ENCODE measurements at places on chromosomes 1 and 21. TPM values are rescaled to one million over a fixed set of nuclear protein-coding genes. Genes with fewer than 3 reads are reported as not detected.

DNA sequence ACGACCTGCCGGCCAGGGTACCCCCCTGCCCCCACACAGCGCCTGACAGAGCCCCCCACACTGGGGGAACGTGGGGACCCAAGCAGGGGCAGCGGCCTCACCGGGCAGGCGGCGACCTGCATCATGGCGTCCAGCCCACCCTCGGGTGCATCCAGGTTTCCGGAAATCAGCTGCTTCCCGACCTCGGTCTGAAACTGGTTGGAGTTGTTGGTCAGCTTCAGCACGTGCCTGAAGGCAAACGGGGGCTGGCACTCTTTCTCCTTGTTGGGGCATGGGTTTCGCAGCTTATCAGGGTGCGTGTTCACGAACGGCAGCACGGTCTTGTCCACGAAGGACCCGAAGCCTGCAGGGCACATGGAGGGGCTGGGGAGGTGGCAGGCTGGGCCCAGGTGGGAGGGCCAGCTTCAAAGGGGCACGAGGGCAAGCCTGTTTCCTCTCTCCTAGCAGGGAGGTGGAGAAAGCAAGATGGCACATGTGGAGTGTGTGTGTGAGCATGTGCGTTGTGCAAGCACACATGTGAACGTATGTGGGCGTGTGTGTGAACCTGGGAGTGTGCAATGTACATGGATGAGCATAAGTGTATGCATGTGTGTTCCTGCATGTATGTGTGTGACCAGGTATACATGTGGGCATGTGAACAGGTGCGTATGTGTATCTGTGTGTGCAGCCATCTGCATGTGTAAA lies 19.2 kb downstream of the ITGB2 start:
- H3K4me1 ChIP-seq, result no peaks in the 10 kb centered on the region
- no peak overlapping the region for H3K4me3 ChIP-seq
- H3K27ac ChIP-seq, result no peak overlapping the region
- peaks cover 46% of the 10 kb centered on the region for H3K27me3 ChIP-seq
- H3K36me3 ChIP-seq, result no peaks in the 10 kb centered on the region
- no peak for DNase-seq

- H3K27ac ChIP-seq, result no peak overlapping the region
Observed at GRCh38 chr1:71339238-71339637, 258.4 kb upstream of the ZRANB2 start.

DNA sequence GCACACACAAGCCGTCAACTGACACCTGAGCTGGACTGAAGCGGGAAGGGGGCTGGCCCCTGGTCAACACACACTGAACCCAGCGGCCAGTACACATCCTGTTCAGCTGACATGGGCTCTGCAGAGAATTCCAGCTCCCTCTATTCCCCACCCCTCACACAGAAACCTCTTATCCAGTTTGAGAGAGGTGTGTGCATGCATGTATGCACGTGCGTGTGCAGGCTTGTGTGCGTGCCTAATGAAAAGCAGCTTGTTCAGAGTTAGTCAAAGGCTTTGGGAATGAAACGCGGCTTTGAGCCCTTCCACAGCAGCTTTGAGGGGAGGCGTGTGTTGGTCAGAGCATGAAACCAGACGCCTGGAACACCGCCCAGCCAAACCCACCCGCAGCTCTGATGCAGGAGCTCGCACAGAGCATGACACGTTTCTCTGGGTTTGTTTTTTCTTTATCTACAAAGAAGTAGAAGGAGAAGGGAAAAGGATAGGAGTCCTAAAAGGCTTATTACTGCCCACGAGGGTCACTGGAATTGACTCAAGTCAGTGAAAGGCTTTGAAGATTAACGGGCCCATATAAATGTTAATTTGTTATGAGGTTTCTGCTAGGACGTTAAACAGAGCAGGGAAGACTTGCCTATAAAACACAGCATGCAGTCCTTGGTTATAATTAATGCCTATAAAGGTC lies 184.2 kb downstream of the ETS2 start:
- no peaks in the 10 kb centered on the region for H3K27me3 ChIP-seq
- H3K36me3 ChIP-seq, result no peaks in the 10 kb centered on the region
- H3K4me3 ChIP-seq, result no peak overlapping the region
- peak overlapping the region; percentile 68 for H3K27ac ChIP-seq
- H3K4me1 ChIP-seq, result peaks cover 61% of the 10 kb centered on the region

DNA sequence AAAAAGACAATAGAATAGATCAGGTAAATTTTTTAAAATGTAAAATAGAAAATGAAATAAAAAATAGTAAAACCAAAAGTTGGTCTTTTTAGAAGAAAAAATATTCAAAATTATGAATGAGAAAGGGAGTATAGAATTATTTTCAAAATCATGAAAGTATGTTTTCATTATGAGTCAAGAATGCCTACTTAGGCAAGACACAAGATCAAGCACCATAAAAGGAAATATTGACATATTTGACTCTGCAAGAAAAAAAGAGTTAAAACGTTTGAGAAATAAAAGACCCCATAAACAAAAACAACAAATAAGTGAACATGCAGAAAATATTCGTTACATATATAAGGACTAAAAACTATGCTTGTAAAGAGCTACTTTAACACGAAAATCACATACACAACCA lies 4.8 kb upstream of the COX20 start:
- no peak for DNase-seq
- no peaks in the 10 kb centered on the region for H3K36me3 ChIP-seq
- H3K27me3 ChIP-seq, result no peaks in the 10 kb centered on the region
- no peaks in the 10 kb centered on the region for H3K4me1 ChIP-seq
- no peak overlapping the region for H3K4me3 ChIP-seq

- DNase-seq, result no peak
- H3K4me3 ChIP-seq, result no peak overlapping the region
- H3K27me3 ChIP-seq, result peaks cover 2% of the 10 kb centered on the region
- no peaks in the 10 kb centered on the region for H3K4me1 ChIP-seq
- H3K27ac ChIP-seq, result no peak overlapping the region
- no peaks in the 10 kb centered on the region for H3K36me3 ChIP-seq
Observed at GRCh38 chr1:14613926-14614325, 15.4 kb downstream of the KAZN start.

DNA sequence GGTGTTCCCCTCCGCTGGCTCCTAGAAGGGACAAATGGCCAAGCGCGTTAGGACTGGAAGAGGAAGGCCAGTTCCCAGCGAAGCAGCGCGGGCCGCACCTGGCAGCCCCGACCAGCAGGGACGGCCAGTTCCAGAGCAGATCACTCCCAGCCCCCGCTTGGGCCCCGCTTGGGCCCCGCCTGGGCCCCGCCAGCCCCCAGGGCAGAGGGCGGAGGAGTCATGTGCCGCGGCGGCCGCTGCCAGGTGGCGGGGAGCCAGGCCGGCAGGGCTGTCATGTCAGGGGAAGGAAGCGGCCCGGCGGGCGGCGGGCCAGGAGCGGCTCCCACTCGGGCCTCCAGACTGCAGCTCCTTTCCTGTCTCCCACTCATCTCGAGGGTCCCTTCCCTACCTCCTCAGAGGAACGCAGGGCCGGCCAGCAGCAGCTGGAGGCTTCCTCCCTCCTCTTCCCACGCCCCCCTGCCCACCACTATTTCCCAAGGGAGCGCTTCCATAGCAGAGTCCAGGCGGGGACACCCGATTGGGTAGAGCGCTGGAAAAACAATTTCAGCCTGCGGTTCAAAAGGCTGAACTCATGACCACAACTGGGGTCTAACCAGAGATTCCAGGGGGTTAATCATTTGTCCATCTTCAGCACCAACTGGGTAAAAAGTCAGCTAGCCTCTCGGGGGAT lies 16.5 kb downstream of the ZNF697 start:
- peaks cover 2% of the 10 kb centered on the region for H3K36me3 ChIP-seq
- H3K27ac ChIP-seq, result no peak overlapping the region
- no peak overlapping the region for H3K4me3 ChIP-seq
- H3K4me1 ChIP-seq, result peaks cover 18% of the 10 kb centered on the region

DNA sequence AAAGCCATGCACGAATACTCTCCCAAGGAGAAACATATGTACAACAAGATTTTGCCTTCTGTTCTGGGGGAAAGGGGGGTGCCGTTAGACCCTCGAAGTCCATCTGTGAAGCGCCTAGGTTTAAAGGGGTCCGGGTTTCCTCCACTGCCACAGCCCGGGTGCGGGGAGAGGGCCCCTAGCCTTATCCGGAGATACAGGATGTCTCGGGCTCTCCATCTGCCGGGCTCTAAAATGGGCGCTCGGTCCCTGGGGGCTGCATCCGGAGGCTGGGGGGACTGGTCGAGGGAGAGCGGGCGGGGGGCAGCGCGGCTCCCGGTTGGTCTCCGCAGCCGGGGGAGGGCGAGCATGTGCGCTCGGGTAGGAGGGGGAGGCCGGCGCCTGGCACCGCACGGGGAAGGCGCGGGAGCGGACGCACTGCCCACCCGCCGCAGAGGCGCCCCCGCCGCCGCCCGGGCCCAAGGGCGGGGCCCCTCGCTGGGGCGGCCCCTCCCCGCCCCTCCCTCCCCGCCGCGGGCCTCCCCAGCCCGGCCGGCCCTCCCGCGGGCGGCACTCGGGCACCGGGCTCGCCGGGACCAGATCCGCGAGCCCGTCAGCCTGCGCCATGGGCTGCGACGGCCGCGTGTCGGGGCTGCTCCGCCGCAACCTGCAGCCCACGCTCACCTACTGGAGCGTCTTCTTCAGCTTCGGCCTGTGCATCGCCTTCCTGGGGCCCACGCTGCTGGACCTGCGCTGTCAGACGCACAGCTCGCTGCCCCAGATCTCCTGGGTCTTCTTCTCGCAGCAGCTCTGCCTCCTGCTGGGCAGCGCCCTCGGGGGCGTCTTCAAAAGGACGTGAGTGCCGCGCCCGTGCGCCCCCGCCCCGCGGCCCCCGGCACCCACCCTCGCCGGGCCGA lies 63.1 kb downstream of the ELK4 start:
- no peaks in the 10 kb centered on the region for H3K4me1 ChIP-seq
- no peaks in the 10 kb centered on the region for H3K36me3 ChIP-seq
- DNase-seq, result no peak
- H3K27me3 ChIP-seq, result peaks cover 55% of the 10 kb centered on the region
- no peak overlapping the region for H3K4me3 ChIP-seq
- H3K27ac ChIP-seq, result no peak overlapping the region

DNA sequence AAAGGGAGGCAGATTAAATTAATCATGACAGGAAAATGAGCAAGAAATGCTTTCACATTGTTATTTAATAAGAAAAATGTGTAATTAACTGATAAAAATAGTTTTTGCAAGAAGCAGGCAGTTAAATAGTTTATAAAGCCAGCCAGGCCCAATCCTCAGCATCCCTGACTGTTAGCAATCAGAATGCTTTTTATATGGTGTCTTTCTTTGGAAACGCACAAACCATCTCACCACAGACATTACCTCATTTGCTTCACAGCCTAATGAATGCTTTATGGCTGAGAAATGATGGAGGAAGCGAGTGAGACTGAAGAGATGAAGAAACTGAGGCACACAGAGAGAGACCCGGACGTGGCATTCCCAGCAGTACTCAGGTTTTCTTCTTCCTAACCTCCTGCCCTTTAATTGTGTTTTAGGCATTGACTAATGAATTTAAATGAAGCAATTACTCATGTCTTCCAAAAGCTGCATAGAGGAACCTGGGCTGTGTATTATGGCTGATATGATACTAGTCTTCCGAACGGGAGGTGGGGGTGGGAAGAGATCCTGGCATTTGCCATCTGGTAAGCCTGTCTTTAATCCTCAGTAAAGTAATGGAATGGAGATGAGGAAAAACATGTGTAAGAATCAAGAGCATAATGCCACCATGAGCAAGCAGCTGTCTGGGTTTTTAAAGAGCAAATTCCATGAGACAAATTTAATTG lies 116.1 kb upstream of the LMO4 start:
- H3K27me3 ChIP-seq, result no peaks in the 10 kb centered on the region
- DNase-seq, result no peak
- no peak overlapping the region for H3K27ac ChIP-seq
- H3K4me1 ChIP-seq, result no peaks in the 10 kb centered on the region

DNA sequence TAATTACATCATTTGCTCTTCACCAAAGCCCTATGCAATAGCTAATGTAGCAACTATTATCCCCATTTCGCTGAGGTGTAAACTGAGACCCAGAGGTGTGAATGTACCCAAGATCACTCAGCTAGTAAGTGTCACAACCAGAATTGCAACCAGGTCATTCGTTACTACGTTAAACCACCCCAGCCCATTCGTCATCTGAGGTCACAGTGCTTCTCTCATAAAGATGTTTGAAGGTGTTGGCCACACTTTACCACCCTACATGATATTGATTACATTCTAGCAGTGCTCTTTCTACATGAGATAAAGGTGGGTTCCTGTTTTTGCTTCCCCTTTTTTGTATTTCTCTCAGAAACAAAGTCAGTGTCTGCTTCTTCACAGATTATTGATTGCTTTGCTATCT lies 195.3 kb downstream of the ZBTB18 start:
- H3K27me3 ChIP-seq, result no peaks in the 10 kb centered on the region
- no peak overlapping the region for H3K4me3 ChIP-seq
- H3K4me1 ChIP-seq, result no peaks in the 10 kb centered on the region
- DNase-seq, result no peak
- no peaks in the 10 kb centered on the region for H3K36me3 ChIP-seq
- H3K27ac ChIP-seq, result no peak overlapping the region

DNA sequence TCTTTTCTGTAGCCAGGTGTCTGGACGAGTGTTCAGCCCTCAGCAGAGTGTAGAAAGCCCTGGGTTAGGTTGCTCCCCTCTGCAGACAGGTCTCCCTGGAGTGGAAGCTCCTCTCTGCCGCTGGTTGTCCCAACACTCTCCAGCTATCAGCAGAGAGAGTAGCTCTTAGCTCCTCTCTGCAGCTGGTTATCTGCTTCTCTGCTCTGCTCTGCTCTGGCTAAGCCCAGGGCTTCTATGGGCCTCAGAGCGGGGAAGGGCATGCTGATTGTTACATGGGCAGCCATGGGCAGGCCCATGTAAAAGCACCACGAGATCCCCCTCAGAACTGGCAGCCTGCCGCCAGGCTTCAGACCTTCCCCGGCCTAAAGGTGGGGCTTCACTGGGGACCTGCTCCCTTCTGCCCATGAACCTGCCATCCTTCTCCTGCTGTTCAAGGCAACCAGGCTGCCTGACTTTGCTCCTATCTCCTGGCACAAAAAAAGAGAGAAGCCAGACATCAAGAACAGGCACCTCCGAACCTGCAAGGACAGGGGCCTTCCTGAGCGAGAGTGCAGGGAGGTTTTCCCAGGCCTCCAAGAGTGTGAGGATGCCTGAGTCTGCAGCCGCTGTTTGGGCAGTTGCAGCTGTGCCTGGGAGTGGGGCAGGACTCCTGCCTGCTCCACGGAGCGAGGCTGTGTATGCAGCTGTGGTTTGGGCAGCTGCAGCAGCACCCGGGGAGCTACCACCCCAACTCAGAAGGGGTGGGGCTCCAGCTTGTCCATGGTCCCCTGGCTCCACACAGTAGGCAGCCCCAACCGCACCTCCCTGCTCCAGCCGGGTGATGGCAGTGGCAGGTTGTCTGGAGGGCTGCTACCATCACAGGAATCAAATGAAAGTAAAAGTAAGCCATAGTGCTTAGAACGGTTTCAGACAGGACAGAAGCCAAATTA lies 973.7 kb downstream of the LTN1 start:
- no peaks in the 10 kb centered on the region for H3K36me3 ChIP-seq
- H3K27ac ChIP-seq, result no peak overlapping the region
- no peak for DNase-seq

GRCh38 chr1:184442260-184442659 lies 55.4 kb downstream of the C1orf21 start:
- no peaks in the 10 kb centered on the region for H3K36me3 ChIP-seq
- no peak for DNase-seq
- H3K4me1 ChIP-seq, result peaks cover 2% of the 10 kb centered on the region
- no peak overlapping the region for H3K4me3 ChIP-seq
- H3K27me3 ChIP-seq, result no peaks in the 10 kb centered on the region
- no peak overlapping the region for H3K27ac ChIP-seq

- no peaks in the 10 kb centered on the region for H3K36me3 ChIP-seq
- H3K27ac ChIP-seq, result no peak overlapping the region
- H3K4me1 ChIP-seq, result peaks cover 9% of the 10 kb centered on the region
- H3K27me3 ChIP-seq, result no peaks in the 10 kb centered on the region
- H3K4me3 ChIP-seq, result no peak overlapping the region
Observed at GRCh38 chr1:14507262-14507661, 91.2 kb upstream of the KAZN start.

TNFRSF4 gene
- not detected for polyA plus RNA-seq

HES3 gene
- polyA plus RNA-seq, result not detected

ZMYND12 gene
- 0.31 TPM for polyA plus RNA-seq

MATN1 gene
- not detected for polyA plus RNA-seq
